ENCODE measurements at places on chromosomes 7 and 10.

- DNase-seq: peak; percentile 2
Observed at GRCh38 chr10:29174389-29174788, 114.5 kb upstream of the LYZL1 start.

- no peak for DNase-seq
Observed at GRCh38 chr7:47940088-47941013, 7.9 kb downstream of the PKD1L1 start.

- DNase-seq: no peak
Observed at GRCh38 chr7:133320891-133321290, 68.0 kb downstream of the EXOC4 start.

DNA sequence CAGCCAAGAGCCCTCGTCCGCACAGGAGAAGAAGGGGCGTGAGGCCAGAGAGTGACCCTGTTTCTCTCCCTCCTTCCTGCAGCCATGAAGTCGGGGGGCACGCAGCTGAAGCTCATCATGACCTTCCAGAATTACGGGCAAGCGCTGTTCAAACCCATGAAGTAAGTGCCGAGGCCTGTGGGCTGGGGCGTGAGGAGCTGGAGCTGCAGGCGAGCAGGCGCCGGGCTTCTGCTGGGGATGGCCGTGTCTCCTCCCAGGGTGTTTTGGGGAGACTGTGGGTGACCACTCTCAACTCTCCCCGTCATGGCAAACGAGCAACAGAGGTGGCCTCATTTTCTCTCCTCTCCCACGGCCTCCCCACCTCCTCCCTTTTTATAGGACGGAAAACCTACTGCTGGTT is 16.4 kb downstream of the FAM20C start:
- no peak for DNase-seq

- no peak for DNase-seq
Observed at GRCh38 chr10:131805696-131806095, 95.1 kb upstream of the PPP2R2D start.

GRCh38 chr10:69837261-69837660 is 35.6 kb downstream of the COL13A1 start:
- DNase-seq: no peak

DNA sequence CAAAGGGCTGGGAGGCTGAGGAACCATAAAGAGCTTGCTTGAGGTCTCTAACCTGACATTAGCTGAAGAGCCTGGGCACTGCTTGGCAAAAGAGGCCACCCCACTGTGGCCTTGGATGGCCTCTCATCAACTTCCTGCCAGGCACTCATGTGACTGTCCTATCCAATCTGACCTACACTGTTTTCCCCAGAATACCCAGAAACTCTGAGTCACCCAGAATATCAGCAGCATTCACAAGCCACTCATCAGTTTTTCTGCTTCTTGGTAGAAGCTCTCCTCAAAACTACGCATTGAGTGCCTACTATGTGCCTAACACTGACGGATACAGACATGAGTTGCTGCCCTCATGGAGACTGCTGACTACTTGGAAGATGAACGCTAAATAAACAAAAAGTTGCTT is 4.1 kb upstream of the NT5C2 start:
- peak; percentile 94 for DNase-seq

GRCh38 chr10:119449760-119450461 is 92.6 kb downstream of the RGS10 start:
- no peak for DNase-seq

GRCh38 chr7:17279061-17279460 is 19.4 kb upstream of the AHR start:
- DNase-seq: no peak

DNA sequence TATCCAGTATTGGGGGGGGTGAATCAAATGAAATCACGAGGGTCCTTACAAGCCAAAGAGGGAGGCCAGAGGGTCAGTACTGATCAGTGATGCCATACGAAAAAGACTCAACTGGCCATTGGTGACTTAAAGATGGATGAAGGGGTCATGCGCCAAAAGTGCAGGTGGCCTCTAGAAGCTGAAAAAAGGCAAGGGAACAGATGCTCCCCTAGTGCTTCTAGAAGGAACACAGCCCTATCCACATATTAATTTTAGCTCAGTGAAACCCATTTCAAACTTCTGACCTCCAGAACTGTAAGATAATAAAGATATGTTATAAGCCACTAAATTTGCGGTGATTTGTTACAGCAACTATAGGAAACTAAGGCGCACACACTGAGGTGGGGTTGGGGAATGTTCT is 62.5 kb downstream of the ABI1 start:
- no peak for DNase-seq

DNA sequence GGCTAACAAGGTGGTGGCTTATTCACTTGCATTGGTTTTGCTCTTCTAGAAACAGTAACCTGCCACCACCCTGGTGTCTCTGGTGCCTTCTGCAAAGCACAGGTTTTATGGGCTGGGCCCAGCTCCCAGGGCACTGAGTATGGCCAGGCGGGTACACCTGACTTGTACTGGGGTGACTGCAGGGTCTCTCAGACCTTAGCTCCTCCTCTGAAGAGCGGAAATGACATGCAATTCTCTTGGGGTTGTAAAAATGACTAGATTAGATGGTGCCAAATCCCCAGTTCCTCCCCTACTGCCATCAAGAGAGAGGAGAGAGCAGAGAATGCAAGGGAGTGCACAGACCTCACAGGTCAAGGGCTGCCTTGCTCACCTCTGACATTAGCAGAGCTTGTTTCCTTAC is 14.7 kb downstream of the ESYT2 start:
- DNase-seq: no peak

- DNase-seq: peak; percentile 78
Observed at GRCh38 chr10:72328045-72328828, 26.5 kb downstream of the DNAJB12 start.

DNA sequence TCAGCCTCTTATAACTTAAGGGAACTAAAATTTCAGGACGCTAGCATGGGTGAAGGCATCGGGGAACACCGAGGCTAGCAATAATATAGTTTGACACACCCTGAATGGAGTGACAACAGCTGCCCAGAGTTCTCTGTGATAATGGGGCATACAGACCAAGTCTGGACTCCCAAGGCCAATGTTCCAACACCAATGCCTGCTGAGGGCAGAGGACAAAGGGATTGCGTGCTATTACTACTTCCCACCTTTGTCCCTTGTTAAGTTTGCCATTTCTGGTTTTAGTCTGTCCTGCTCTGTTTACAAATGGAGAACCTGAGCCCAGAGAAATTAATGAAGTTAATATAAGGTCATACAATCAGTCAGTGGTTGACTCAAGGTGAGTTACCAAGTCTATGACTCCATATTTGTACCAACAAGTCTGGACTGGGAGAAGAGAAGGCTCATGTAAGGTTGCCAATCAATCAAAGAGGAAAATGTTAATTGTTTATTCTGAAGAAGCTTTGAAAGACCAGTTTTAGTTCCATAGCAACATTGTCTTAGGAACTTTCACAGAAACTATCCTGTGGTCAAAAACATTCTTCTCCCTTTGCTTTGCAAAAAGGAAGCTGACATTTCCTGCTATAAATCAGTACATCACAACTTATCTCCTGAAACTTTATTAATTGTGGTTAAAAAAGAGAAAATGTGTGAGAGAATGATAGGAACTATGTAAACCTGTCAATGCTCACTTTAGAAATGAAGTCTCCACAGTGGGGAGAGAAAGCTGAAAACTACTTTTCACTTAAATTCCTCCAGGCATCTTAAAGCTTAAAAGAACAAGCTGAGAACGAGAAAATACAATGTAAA is 74.5 kb downstream of the CCDC6 start:
- peak; percentile 81 for DNase-seq

DNA sequence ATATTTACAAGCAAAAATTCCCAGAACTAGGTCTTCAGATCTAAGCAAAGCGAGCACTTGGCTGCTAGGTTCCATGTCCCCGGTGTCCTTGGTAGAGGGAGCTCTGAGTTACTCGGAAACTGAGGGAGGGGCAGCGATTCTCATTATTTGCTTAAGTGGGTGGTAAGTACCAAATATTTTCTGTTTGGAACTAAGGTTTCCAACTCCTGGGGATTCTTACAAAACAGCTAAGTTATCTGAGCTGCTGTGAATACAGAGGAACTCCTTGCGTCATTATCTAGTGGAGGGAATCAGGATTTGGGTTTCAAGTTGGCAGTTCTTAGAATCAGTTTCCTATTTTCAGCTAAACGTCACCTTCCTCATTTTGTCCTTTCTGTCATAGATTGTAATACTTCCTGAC is 76.8 kb upstream of the IKZF1 start:
- DNase-seq: peak; percentile 87

- no peak for DNase-seq
Observed at GRCh38 chr10:87872828-87873227, 9.4 kb downstream of the PTEN start.
